NCI-H1436 treated with DMSO at 0.1 percent for 48 hours (cell line): ENCODE measurements at places on chromosomes 3 and 15.

DNA sequence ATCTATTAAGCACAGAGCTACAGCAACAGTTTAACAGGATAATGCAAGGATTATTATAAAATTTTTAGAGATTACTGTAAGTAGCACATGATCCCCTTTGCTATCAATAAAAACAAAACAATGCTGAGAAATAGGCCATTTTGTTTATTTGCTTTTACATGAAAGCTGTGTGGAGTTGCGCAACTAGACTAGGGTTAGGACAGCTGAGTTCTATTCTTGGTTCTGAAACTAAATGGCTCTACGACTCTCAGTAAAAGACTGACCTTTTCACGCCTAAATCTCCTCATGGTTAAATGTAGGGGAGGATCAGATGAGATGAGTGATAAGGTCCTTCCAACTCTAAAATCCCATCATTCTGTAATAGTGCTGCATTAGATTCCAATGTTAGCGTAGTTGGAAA is 25.0 kb downstream of the KCNMB2 start:
- no peak for DNase-seq

GRCh38 chr3:13484851-13485590 is 4.9 kb downstream of the HDAC11 start:
- no peak for DNase-seq

GRCh38 chr15:93044301-93045190 is 44.5 kb downstream of the RGMA start:
- no peak for DNase-seq

DNA sequence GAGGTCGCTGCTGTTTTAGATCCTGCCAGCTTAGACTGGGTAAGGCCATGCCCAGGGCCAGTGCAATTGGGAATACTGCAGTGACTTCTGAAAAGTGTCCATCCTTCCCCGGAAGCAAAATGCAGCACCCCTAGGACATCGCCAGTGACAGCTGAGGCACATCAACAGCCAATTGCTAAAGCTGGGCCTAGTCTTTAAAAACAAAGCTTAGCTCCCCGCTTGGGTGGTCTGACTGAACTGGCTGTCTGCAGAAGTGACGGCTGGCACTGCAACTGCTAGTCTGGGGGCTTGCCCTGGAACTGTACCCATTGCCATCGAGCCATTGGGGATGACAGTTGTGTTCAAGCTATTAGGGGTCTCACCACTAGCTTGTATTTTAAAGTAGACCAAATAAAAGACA is 4.3 kb downstream of the LYSMD4 start:
- no peak for DNase-seq

- DNase-seq, result no peak
Observed at GRCh38 chr15:83129791-83130190, 22.3 kb downstream of the TM6SF1 start.

- no peak for DNase-seq
Observed at GRCh38 chr3:175493301-175493700, 634.2 kb downstream of the NAALADL2 start.

DNA sequence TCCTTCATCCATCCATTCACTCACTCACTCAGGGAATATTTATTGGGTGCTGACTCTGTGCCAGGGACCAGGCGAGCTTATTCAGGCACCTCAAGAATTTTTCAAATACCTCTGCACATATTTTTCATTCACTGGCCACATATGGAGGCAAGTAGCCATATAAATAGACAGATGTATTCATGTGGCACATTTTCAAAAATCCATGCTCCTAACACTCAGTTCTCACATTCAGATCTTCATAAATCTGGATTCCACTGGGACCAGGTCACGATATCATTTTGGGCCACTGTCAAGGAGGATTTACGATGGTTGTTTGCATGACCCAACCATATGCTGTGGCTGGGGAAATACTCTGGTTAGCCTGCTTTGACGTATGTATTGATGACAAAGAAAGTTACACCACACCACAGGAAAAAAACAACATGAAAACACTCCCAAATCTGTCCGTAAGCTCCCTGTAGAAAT is 241.8 kb upstream of the LRTM1 start:
- DNase-seq, result no peak

DNA sequence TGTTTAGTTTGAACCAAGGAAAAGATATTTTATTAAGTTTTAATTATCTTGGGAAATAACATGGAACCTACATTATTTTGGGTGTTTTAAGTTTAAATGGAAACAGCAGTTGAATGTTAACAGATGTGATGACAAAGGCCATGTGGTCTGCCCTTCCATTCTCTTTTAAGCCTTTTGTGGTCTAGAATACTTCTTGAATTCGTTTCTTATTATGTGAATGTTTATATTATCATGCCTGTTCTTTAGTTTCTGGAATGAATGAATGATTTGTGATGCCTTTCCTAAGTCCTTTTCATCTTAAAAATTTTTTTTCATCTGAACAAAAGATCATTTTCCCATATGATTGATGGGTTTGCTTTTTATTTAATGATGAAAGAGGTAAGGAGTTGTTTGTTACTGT is 44.6 kb downstream of the SNRK start:
- DNase-seq, result no peak

- peak; percentile 90 for DNase-seq
Observed at GRCh38 chr15:92899948-92900730, at the start of gene CHD2. CHD2 (plus strand) TSS chr15:92900324; CDS start chr15:92901238, 914 bp downstream.

GRCh38 chr3:142029791-142030190 is 119.6 kb downstream of the TFDP2 start:
- no peak for DNase-seq

GRCh38 chr3:49839193-49839809 is 17.1 kb downstream of the TRAIP start:
- no peak for DNase-seq

- no peak for DNase-seq
Observed at GRCh38 chr15:68126396-68126795, 72.3 kb downstream of the PIAS1 start.

DNA sequence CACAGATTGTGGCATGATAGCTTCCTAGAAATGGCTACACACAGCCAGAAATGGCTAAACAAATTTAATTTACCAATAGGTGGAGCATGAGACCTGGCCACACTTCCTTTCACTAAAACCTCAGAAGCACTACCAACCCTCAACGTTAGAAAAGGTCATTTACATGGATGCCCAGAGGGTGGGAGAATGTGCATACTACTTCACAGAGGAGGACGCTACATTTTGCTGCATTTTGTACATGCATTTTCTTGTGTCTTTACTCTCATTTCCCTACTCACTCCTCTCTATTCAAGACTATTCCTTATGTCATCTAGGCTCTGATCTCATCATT is 40.1 kb downstream of the C2CD4B start:
- no peak for DNase-seq

DNA sequence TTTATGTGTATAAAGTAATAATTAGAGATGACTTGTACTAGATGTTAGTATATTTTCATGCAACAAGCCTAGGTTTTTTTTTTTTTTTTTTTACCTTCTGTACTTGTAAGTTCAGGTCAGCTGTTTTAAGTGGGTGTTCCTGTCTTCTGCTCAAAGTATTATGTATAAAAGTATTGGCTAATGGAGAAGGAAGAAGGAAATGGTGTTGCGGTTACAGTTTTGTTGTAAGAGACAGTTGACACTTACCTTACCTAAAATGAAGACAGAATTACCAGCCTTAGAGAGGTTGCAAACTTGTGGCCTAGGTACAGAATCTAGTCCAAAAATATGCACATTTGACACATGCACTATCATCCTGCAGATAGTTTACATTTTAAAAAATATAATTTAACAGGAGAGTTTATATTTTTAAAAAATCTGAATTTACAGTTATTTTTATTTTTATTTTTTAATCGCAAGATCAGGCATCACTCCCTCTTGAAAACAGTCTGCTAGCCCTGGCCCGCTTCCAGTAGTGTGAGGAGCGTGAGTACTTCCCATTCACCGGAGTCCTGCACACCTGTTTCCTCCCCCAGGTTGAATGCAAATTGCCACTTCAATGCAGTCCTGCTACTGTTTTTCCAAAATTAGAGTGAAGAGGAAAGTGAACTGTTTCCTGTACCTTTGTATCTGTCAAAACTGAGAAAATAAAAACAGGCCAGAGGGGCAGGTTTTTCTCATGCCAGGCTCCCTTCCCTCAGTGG is 224.3 kb upstream of the SOX2 start:
- peak; percentile 84 for DNase-seq

- DNase-seq, result no peak
Observed at GRCh38 chr3:39407773-39408492, 1.4 kb downstream of the RPSA start.

DNA sequence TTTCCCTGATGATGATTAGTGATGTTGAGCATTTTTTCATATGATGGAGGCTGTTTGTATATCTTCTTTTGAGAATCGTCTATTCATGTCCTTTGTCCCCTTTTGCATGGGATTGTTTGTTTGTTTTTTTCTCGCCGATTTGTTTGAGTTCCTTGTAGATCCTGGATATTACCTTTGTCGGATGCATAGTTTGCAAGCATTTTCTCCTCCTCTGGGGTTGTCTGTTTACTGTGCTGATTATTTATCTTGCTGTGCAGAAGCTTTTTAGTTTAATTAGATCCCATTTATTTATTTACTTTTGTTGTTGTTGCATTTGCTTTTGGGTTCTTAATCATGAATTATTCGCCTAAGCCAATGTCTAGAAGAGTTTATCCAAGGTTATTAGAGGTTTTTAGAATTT is 232.8 kb downstream of the XXYLT1 start:
- no peak for DNase-seq

GRCh38 chr3:106590216-106590615 is 721.4 kb upstream of the CBLB start:
- DNase-seq, result no peak

DNA sequence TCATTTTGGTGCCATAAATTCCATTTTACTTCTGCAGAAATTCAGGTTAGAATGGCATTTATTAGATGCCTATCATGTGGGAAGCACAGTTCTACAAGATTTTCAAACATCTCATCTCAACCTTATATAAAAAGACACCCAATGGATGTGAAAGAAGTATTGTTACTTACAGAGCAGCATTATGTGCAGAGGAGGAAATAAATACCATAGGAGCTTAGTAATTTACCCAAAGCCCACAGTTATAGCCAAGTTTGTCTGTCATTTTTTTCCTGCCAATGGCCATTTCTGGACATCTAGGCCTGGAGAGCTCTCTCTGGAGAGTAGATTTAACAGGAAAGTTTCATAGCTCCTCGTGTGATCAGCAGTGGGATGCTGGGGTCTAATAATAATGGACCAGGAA is 659.4 kb upstream of the NAALADL2 start:
- no peak for DNase-seq

GRCh38 chr3:16869261-16870005 is 15.3 kb upstream of the PLCL2 start:
- DNase-seq, result no peak

- DNase-seq, result no peak
Observed at GRCh38 chr15:80496096-80496495, 91.9 kb downstream of the ARNT2 start.

DNA sequence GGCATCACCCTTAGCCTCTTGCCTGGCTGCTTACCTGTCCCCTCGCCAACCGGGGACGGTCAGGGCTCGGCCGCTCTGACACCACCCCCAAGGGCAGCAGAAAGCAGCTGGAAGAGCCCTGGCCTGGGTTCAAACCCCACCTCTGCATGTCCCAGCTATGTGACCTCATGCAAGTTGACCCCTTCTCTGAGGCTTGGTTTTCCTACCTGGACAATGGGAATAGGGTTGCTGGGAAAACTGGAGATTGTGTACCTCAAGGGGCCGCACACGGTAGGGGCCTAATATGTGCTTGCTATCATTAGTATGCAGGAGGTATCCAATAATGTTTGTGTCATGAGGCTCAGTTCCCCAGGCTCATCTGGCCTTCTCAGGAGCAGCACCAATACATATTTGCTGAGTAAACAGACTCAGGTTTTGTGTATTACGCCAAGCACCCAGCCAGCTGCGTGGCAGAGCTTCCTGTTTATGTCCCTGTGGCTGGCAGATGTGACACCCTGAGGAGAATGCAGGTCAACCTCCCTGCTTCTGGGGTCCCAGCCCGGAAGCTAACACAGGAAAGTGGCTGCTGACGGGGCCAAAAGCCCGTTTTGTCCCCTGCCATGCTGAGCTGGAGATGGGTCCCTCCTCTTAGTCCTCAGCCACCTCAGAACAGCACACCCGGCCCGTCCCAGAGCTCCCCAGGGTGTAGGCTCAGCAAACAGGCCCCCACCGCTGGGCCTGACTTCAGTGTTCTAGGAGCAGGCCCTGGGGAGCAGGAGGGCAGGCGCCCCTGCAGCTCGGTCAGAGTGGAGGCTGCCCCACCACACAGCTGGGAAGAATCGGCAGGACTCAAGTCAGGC is 29.7 kb downstream of the PLXND1 start:
- peak; percentile 11 for DNase-seq

DNA sequence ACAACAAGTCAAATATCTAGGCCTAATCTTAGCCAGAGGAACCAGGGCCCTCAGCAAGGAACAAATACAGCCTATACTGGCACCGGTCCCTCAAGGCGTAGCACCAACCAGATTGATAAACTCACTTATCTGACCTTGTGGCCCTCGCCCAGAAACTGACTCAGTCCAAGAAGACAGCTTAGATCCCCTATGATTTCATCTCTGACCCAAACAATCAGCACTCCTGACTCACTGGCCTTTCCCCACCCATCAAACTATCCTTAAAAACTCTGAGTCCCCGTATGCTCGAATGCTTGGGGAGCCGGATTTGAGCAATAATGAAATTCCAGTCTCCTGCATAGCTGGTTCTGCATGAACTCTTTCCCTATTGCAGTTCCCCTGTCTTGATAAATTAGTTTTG is 1.6 kb upstream of the SORD start:
- no peak for DNase-seq

DNA sequence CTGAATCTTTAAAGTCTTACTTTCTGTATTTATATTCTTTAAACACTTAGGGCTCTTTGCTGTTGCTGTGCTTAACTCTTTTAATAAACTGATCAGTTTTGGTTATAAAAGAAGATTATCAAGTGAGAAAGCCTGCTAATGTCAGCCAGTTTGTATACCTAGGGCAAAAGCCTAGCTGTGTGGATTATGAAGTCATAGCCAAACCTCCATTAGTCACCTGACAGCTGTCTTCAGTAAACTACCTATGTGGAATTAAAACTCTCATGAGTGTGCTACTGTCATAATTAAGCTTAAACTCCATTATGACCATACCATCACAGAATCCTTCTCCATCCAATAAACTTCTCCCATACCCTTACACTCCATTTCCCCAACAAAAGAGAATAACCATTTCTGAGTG is 762.7 kb downstream of the NTRK3 start:
- DNase-seq, result no peak

DNA sequence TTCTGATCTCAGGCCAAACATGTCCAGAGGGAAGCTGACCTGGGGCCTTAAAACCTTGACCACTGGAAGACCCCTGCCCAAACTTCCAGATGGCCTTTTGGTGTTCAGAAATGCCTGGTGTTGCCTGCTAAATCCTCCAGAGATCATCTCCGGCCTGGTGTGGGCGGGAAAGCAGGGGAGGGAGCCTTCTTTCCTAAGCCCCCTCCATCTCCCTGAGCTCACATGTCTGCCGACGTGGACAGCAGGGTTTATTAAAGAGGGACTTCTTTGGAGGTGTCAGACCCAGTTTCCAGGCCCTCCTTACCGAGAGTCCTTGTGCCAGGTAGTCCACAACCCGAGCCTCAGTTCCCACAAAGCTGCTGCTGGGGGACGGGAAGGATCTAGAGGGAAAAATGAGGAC is 55.9 kb upstream of the SLC6A1 start:
- DNase-seq, result no peak

GRCh38 chr15:96352604-96353405 is 22.3 kb downstream of the NR2F2 start:
- no peak for DNase-seq

- no peak for DNase-seq
Observed at GRCh38 chr3:138785951-138786350, 48.8 kb downstream of the PIK3CB start.
